ENCODE measurements at places on chromosomes 4 and X.
A peak's percentile ranks its signal among the peaks of the same experiment; 100 is the strongest.

GRCh38 chrX:30373479-30373878 lies 64.3 kb upstream of the NR0B1 start:
- ATAC-seq = no peak

GRCh38 chr4:6041800-6042199 lies 23.6 kb upstream of the C4orf50 start:
- ATAC-seq = no peak

DNA sequence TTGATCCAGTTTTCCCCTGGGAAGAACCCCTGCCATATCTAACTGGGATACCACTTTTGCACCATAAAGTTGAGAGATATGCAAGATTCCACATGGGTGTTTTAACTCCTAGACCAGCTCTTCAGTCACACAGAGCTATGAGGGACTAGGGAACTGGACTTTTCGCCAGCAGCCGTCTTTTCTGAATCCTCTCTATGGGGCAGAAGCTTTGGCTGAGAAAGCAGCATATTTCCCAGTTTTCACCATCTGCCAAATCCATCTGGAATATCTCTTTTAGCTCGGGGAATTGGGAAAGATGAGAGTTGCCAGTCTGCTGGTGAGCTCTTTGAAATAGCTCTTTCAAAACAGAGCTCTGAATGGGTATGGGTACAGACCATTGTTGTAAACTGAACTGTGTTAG lies 20.9 kb downstream of the APOOL start:
- no peak for ATAC-seq

DNA sequence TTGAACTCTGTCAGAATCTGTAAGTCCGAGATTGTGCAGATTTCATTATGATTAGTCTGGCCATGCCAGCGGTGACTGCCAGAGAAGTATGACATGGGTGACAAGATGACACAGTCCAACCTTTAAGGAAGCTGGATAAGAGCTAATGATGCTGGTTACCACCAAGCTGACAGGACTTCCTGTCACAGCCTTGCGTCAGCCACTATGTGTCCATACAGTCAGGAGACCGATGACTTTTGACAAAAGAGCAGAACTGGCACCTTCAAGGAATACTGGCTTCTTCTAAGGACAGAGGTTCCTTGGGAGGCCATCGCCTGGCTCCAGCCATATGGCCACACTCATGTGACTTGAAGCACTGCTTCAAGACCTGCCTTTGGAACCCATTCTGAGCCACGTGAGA lies 67.2 kb upstream of the TFDP3 start:
- ATAC-seq = no peak

GRCh38 chr4:79604152-79604551 lies 196.1 kb upstream of the GK2 start:
- no peak for ATAC-seq

DNA sequence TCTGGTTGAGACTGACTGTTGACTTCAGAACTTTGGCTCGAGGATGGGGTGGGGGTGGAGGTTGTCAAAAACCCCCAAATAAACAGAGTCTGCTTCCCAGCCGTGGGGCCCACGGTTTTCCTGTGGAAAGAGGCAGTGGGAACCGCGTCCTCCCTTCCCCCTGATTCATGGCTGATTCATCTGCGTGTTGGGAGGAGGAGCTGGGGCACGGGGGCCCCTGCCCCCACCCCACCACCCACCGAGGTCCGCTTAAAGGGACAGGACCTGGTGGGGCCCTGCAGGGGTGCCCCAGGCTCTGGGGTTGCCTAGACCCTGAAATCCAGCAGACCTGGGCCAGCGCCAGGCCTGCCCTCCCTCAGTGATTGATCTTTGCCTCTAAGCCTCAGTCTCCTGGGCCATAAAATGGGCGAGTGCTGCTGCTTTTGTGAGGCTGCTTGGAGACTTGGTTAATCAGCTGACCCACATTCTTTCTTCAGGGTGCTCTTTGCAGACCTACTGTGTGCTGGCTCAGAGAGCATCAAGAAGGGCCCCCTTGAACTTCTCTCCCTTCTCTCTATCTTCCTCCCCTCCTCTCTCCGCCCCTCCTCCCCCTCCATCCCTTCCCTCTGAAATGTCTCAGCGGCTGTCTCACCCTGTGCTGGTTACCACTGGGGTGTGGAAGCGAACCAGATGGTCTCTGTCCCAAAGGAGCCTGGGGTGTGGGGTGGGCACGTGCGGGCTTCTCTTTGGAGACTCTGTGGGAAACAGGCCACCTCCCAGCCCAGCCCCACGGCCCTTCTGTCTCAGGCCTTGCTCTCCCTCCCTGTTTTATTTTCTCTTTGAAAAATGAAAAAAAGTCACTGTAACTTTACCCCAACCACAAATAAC lies 9.1 kb downstream of the HTRA3 start:
- ATAC-seq = peak; percentile 6

DNA sequence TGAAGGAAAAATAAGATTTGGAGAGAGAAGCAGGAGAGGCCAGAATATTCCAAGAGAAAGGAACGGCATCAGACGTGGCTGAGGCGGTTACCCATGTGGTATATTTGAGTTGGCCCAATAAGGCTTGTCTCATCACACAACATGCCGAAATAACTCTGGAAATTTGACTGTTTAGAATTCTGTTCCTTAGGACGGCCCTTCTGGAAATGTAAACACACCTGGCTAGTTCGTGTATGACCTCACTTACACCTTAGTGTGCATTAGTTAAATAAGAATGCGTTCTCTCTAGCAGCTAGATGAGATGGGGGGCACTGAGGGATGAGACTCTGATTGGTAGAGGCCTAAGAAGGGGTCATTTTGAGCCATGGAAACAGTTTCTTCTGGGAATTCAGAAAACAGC lies 33.2 kb upstream of the PLAC1 start:
- ATAC-seq = no peak

DNA sequence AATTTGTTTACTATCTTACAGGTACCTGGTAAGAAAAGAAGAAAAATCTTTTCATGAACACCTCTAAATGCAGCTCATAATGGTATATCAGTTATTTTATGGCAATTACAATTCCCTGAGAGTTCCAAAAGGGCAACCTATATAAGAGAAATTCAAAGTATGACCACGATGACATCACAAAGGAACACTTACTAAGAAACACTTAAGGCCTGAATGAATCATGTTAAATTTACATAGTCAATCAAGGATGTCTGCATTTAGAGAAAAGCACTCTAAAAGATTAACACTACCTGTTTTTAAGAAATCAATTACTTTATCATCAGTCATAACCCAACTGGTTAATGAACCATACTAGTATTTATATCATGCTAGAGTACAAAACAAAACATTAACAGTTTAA lies 63.9 kb downstream of the LCORL start:
- ATAC-seq = no peak

DNA sequence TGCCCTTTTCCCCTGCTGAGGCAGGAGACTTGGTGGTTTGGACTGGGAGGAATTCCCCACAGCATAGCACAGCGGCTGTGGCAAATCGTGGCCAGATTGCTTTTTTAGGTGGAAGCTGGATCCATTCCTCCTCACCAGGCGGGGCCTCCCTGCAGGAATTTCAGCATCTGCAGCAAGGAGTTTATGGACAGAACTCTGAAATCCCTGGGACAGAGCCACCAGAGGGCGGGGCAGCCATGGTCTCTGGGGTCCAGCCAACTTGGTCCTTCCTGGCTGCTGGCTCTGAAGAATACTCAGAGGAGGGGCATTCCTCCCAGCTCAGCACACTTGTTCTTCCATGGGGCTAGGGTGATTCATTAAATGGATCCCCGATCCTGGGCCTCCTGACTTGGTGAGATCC lies 794.3 kb downstream of the SH3BGRL start:
- ATAC-seq = no peak

DNA sequence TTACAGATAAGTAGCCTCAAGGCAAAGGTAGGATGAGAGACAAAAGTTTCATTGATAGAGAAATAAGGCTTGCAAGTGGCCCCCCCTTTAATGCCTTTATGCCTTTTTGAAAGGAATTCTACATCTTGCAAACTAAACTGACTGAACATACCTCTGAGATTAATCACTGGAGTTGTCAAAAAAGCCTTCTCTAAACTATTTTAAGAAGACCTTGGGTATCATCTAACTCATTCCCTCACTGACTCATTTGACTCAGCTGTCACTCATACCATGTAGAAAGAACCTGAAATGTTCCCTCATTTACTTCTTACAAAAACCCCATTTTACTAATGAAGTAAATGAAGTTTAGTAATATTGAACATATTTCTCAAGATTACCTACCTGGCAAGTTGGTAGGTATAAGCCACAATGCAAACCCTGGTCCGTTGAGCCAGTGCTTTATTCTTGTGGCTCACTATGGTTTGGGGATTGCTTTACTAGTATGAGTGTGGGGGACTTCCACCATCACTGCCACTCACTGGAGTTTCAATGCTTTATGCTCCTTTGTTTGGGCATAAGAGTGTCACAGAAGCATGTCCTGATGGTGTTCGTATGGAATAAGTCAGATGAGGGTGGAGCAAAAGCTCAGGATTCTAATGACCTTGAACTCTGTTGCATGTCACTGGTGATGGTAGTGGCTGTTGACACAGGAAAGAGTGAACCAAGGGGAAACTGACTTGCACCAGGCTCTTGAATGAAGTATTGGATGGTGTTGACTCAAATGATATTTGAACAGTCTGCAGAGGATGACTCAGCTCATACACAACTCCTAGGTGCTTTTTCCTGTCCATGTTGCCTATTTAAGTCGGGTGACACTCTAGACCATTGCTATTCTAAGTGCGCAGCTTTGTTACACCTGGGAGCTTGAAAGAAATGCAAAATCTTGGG lies 305.5 kb upstream of the EMCN start:
- ATAC-seq = peak; percentile 83

DNA sequence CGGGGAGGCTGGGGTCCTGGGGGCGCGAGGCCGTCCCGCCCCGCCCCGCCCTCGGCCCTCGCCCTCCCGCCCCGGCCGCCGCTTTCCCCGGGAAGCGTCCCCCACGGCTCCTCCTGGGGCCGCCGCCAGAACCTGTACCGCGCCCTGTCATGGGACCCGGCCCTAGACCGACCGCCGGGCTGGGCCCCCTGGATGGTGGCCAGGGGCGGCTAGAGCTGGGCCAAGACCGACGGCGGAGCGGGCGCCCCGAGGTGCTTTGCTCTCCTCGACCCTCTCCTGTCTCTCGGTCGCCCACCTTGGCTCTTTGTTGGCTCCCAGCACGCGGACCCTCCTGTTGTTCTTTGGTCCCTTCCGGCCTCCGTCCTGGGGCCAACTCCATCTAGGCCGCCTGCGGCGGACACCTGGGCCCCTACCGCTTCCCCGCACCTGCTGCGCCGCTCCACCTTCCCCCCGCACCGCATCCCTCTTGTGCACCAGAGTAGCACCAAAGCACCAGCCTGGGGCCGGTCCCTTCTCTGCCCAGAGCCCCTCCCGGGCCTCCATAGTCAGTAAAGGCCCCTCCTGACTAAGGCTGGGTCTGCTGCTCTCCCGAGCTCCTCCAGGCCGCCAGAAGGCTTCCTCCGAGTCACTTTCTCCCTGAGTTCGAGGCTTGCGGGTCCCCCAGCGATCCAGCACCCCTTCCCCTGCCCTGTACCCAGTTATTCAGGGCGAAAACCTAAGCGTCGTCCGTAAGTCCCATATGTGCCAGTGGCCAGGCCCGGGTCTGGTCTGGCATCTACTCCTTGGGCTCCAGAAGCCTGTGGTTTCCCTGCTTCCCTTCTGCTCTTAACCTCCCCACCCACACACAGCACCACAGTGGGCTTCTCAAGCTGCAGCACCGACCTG lies 587 bp downstream of the TACC3 start:
- ATAC-seq = no peak

- no peak for ATAC-seq
Observed at GRCh38 chr4:147761218-147761883, 29.5 kb downstream of the ARHGAP10 start.

GRCh38 chr4:21327976-21328700 lies 620.4 kb downstream of the KCNIP4 start:
- ATAC-seq = no peak

- no peak for ATAC-seq
Observed at GRCh38 chrX:132090403-132091159, 37.2 kb downstream of the FRMD7 start.

GRCh38 chr4:48025005-48025404 lies 8.4 kb downstream of the NIPAL1 start:
- ATAC-seq = peak; percentile 94

DNA sequence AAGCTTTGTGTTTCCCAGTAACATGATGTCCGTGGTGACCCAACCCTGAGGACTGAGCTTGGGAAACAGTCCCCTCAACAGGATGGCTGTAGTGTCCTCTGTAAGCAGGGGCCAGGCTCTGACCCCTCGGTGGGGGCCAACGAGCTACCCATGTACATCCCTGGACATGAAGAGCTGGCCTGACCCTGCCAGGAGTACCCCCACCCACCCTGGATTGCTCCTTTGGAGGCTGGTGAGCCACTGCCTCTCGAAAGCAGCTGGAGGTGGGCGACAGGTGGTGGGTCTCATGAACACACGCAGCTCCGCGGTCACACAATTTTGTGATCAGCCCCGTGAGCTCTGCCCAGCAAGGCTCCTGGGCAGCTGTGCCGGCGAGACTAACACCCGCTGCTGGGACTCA lies 33.5 kb downstream of the NSG1 start:
- no peak for ATAC-seq

DNA sequence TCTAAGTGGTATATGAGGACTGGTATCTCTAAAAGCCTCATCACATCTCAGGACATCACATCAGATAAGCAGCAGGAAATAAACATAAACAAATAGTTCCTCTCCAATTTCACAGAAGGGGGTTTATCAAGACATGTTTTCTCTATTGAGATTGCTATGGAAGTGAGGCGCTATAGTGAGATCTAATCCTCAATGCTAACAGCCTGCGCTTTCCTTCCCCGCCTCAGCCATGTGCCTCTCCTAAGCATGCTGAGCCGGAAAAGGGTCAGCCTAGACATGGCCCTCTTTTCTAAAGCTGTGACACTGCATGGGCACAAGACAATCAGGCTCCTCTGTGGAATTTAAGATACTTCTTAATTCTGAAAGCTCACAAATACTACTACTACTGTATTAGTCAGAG lies 286.1 kb downstream of the INPP4B start:
- no peak for ATAC-seq

DNA sequence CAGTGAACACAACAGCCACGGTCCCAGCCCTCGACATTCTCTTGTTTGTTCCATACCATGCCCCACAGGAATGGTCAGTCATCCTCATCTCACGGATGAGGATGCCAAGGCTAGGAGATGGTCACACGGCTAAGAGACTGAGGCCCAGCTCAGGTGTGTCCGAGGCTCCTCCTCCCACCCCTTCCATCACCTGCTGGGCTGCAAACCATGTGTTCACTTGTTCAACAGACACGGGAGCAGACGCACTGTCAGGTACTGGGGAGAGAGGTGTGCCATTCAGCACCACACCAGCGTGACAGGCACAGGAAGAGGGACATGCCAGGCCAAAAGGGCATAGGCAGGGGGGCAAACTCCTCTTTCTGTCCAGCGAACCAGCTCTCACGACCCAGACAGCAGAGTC lies 45.9 kb downstream of the ABLIM2 start:
- no peak for ATAC-seq

DNA sequence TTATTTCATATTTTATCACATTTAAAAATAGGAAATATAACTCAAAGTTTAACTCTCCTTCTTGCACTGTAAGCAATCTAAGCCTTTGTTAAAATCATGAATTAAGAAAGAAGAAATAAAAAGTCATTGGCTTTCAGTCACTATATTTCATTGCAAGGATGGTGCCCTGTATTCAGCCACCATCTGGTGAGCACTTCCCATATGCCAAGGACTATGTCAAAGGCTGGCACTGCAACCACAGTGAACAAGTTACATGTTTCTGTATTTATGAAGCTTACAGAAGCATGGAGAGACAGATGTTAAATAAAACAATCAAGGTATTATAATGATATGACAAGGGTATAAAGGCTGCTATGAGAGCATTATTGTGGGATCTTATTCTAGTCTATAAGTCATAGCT lies 68.6 kb downstream of the PRKG2 start:
- ATAC-seq = no peak

- no peak for ATAC-seq
Observed at GRCh38 chr4:12118651-12119213, 690.0 kb upstream of the HS3ST1 start.

- ATAC-seq = peak; percentile 69
Observed at GRCh38 chr4:121255986-121256750, 92.0 kb upstream of the TNIP3 start.
